Peyer's patch (tissue), 4 donors: ENCODE measurements at places on chromosomes 7 and 10. TPM values are rescaled to one million over a fixed set of nuclear protein-coding genes. Genes with fewer than 3 reads are reported as not detected.

DNA sequence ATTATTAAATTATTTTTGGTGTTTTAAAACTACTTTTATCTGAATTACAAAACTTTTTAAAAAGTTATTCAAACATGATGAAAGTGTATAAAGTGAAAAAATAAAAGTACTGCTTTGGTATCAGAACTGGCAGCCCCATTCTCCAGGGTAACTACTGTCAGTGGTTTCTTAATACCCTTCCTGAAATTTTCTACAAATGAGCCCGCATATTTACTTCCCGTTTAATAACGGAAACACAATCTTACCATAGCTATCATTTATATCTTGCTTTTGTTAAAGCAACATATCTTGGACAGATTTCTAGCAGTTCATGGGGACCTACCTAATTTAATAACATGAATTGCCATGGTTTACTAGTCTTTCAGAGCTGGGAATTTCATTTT is 249.9 kb downstream of the RNLS start:
- H3K4me1 ChIP-seq = no peaks in the 10 kb centered on the region
- no peaks in the 10 kb centered on the region for H3K27me3 ChIP-seq
- no peak for DNase-seq
- no peak overlapping the region for H3K27ac ChIP-seq
- no peaks in the 10 kb centered on the region for H3K36me3 ChIP-seq
- no peak overlapping the region for H3K4me3 ChIP-seq

Gene AEBP1
- total RNA-seq = 20.1 TPM

DNA sequence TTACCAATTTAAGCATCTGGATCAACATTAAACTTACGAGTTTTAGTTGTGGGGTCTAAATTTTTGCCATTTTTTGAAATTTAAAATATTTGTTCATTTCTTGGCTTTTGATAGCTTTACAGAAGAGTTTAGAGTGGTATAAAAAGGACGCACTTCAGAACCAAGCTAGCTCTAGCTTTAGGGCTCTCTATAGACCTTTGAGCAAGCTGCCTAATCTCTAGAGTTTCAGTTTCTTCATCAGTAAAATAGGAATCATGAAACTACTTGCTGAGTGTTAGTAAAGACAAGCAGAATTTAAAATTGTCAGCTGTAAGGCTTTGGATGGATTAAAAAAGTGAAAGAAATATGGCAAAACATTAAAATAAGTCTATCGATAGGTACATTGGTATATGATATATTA is 266.5 kb downstream of the IPMK start:
- H3K4me3 ChIP-seq = no peak overlapping the region
- no peak for DNase-seq
- H3K36me3 ChIP-seq = no peaks in the 10 kb centered on the region
- no peak overlapping the region for H3K27ac ChIP-seq
- H3K27me3 ChIP-seq = no peaks in the 10 kb centered on the region

- H3K4me1 ChIP-seq = no peaks in the 10 kb centered on the region
- H3K27me3 ChIP-seq = no peaks in the 10 kb centered on the region
These were observed 327.3 kb downstream of the HTR7 start for GRCh38 chr10:90530521-90530920.

- no peaks in the 10 kb centered on the region for H3K36me3 ChIP-seq
- no peak overlapping the region for H3K4me3 ChIP-seq
These were observed 21.7 kb upstream of the MACC1 start for GRCh38 chr7:20238754-20239324.

Gene LZTS2
- total RNA-seq = 28.0 TPM
